Nucleus accumbens (tissue), 56 donors: ENCODE measurements at places on chromosomes 3 and 15.

- no peak for DNase-seq
Observed at GRCh38 chr15:48888191-48888590, 10.3 kb downstream of the EID1 start.

DNA sequence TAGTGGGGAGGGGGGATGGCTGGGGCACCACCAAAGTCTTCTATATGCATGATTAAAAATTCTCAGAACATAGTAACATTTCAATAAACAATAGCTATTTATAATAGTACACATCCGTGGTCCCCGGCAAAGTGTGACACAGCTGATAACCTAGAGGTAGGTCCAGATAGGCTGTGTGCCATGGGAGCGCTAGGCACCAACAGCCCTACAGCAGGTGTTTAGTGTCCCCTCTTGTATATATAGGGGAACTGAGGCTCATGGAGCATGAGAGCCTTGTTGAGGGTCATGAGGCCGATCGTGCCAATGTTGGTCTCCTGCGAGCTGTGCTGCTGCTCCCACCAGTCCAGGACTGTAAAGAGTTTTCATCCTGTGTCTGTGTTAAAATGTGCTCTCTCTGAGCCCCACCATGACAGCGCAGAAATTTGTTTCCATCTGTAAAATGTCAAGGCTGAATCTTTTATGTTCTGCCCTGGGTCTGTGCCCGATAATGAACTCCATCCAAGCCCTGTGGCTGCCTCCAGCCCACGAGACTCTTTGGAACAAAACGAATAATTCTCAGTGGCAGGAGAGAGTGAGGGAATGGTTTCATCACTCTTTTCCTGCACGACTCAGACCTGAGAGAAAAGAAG, 14.5 kb downstream of the TMEM158 start:
- DNase-seq: no peak

GRCh38 chr3:14880447-14881106, 61.8 kb downstream of the FGD5 start:
- DNase-seq: no peak

GRCh38 chr3:172317984-172318383, 130.3 kb downstream of the GHSR start:
- DNase-seq: no peak

DNA sequence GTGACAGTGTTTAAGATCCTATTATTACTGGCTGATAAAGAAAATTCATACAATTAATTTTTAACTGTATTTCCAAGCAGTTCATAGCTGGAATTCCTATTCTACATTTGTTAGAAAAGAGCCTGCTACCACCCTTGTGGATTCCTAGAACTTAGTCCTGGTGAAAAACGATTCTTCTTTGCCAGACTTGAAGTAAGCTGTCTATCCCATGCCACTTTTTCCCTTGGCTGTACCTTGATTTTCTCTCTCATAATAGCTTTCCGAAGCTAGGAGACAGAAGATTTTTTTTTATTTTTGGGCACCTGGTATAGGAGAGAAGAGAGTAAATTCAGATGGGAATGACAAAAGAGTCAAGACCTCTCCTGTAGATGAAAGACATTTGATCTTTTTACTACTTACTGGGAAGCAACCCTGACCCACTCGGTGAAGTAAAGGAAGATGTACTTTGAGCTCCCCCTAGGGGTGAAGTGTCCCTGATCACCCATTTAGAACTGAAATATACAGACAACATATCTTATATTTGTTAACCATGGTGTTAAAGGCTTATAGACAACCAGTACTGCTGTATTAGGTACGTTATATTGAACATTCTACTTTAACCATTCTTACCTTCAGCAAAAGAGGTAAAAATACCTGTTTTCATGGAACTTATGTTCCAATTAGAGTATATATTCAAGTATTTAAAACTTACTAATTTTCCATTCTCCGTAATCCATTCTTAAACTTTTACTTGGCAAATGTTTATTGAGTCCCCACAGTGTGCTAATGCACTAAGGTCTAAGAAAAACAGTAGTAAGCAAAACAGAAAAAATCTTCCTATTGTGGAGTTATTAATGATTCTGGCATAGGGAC, 36.2 kb upstream of the C3orf38 start:
- peak; percentile 14 for DNase-seq
